ENCODE measurements at places on chromosomes 1 and 21. TPM values are rescaled to one million over a fixed set of nuclear protein-coding genes. Genes with fewer than 3 reads are reported as not detected.
A peak's percentile ranks its signal among the peaks of the same experiment; 100 is the strongest.

DNA sequence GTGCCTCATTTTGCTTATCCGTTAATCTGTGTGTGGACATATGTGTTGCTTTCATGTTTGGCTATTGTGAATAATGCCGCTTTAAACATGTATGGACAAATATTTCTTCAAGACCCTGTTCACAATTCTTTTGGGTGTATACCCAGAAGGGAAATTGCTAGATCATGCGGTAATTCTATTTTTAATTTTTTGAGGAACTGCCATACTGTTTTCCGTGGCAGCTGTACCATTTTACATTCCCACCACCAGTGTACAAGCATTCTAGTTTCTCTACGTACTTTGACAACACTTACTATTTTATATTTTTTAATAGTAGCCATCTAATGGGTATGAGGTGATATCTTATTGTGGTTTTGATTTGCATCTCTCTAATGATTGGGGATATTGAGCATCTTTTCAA lies 7.1 kb upstream of the NID1 start:
- H3K4me1 ChIP-seq, result no peaks in the 10 kb centered on the region
- no peak overlapping the region for H3K27ac ChIP-seq
- DNase-seq, result no peak
- no peaks in the 10 kb centered on the region for H3K36me3 ChIP-seq
- H3K4me3 ChIP-seq, result no peak overlapping the region
- H3K27me3 ChIP-seq, result no peaks in the 10 kb centered on the region

The PATJ gene
- 13.9 TPM for total RNA-seq

GRCh38 chr1:192535916-192536664 lies 39.5 kb upstream of the RGS1 start:
- no peak for DNase-seq
- no peak overlapping the region for H3K4me3 ChIP-seq
- peaks cover 3% of the 10 kb centered on the region for H3K4me1 ChIP-seq
- no peak overlapping the region for H3K27ac ChIP-seq
- H3K36me3 ChIP-seq, result no peaks in the 10 kb centered on the region
- H3K27me3 ChIP-seq, result peaks cover 1% of the 10 kb centered on the region

DNA sequence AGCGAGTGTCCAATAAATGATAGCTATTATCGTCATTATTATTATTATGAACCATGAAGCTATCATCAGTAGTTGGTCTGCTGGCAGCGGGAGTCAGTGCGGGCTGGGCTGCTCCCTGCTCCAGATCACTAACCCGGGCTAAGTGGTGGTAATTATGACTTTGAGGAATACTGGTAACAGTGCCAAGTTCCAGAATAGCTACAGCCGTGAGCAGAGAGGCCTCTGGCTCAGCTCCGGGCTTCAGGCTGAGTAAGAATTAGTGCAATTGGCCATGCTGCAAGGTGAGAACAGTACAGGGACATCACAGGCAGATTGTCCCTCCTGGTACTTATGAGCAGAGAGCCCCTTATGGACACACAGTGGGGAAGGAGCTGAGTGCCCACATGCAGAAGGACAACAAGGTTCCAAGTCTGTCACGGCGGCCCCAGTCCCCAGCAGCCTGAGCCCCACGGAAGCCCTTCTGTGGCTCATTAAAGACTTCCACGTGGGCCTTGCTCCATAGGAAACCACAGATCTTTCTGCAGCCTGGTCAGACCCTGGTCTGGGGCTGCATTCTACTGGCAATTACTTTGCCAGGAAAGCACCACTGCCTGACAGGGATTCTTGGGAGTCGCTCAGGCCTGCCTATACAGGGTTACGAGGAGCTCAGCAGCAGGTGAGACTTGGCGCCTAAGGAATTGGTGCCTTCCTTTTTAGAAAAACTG lies 235.1 kb downstream of the RRAGC start:
- H3K4me3 ChIP-seq, result no peak overlapping the region
- H3K27me3 ChIP-seq, result peaks cover 3% of the 10 kb centered on the region
- DNase-seq, result no peak
- no peak overlapping the region for H3K27ac ChIP-seq
- no peaks in the 10 kb centered on the region for H3K36me3 ChIP-seq

DNA sequence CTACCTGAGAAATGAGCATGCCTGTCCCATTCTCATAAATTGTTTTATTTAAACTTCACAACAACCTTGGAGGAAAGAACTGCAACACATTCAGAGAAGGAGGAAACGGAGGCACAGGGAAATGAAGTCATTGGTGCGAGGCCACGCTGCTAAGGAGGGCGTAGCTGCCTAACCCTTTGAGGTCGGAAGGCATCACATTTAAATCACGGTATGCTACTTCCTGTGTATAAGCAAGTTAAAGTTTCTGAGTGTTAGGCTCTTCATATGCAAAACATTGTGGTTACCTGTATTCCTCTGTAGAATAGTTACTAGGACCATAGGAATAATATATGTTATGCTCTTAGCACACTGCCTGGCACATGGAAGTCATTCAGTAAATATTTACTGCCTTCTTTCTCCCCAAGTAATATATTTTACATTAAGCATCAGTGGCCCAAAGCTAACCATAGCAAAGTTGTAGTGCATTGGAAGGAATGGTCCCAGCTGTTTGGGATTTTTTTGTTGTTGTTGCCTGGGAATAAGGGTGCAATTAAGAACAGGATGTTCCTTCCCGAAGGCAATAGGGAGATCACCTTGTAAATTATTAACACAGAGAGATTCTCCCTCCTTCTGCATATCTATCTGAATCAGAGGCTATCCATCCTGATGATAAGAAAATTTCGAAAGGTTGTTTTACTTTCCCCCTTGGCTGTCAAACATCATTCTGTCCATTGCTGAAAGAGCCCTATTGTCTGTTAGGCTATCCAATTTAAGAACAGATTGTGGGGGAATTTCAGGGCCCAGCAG lies 192.2 kb upstream of the C8B start:
- peaks cover 7% of the 10 kb centered on the region for H3K4me1 ChIP-seq
- DNase-seq, result no peak
- no peaks in the 10 kb centered on the region for H3K36me3 ChIP-seq
- H3K27ac ChIP-seq, result no peak overlapping the region
- no peaks in the 10 kb centered on the region for H3K27me3 ChIP-seq

DNA sequence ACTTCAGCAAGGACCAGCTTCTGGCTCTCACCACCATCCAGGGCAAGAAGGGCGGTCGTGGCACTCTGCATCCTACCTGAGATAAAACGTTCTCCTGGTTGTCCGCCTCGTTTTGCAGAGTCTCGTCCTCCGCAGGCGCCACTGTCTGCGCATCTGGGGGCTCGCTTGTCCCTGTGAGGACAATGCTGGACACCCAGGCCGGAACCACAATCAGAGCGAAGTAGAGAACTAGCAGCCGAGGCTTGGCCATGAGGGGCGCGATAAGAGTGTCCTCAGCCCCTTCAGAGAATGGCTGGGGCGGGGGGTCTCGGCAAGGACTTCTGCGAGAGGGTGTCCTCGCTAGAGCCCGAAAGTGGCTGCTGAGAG lies 505 bp downstream of the OLFML2B start:
- no peak for DNase-seq
- peak overlapping the region; percentile 93 for H3K4me3 ChIP-seq
- peaks cover 7% of the 10 kb centered on the region for H3K4me1 ChIP-seq

DNA sequence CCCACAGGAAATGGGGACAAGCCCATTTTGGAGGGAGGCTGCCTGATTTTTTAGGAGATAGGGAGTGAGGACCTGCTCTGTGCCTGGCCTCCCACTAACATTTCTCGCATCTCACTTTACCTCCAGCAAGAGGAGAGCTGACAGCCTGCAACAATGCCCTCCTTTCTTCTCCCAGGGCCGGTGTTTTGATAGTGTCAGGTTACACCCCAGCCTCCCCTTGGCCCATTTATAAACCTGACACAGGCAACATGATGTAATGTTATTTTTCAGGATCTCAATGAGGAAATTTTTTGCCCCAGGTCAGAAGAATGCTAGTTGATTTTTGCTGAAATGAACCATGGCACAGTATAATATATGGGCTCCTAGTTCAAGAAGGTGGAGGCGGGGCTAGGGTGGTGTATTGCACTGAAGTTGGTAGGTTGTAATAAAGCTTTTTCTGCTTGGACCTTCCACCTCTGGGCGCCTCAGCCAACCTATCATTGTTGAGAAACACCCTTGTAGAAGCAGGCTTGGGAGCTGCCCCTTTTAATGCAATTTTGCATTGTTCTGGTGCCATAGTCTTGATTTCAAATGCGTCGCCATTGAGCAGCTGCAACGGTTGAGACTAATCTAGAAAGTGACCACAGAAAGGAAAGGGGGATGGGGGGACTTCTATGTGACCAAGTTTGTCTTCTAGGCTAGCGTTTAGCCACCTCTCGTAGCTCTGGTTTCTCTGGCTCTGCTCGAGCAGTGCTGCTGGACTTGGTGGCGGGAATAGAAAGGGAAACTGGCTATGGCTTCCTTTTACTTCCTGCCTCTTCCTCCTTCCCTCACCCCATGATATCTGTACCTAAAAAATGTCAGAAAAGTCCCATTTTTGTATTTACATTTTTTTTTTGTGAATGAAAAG lies 53.0 kb downstream of the PBX1 start:
- no peaks in the 10 kb centered on the region for H3K27me3 ChIP-seq
- peaks cover 21% of the 10 kb centered on the region for H3K4me1 ChIP-seq
- no peak for DNase-seq

The SPRR2B gene
- total RNA-seq, result not detected

DNA sequence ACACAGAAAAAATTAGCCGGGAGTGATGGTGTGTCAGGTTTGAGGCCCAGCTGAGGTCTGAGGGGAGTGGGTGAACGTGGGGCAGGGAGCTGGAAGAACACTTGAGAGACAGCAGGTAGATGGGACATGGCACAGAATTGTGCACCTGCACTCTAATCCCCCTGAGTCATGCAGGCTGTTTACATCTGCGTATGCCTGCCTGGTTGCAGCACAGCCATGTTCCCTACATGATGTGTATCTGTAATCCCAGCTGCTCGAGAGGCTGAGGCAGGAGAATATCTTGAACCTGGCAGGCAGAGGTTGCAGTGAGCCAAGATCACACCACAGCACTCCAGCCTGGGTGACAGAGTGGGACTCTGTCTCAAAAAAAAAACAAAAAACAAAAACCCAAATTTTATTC lies 44.8 kb downstream of the ATP5PO start:
- no peak for DNase-seq
- H3K36me3 ChIP-seq, result peaks cover 12% of the 10 kb centered on the region
- no peak overlapping the region for H3K27ac ChIP-seq
- peaks cover 11% of the 10 kb centered on the region for H3K4me1 ChIP-seq
- H3K4me3 ChIP-seq, result no peak overlapping the region

The CCDC30 gene
- total RNA-seq, result 3.4 TPM

DNA sequence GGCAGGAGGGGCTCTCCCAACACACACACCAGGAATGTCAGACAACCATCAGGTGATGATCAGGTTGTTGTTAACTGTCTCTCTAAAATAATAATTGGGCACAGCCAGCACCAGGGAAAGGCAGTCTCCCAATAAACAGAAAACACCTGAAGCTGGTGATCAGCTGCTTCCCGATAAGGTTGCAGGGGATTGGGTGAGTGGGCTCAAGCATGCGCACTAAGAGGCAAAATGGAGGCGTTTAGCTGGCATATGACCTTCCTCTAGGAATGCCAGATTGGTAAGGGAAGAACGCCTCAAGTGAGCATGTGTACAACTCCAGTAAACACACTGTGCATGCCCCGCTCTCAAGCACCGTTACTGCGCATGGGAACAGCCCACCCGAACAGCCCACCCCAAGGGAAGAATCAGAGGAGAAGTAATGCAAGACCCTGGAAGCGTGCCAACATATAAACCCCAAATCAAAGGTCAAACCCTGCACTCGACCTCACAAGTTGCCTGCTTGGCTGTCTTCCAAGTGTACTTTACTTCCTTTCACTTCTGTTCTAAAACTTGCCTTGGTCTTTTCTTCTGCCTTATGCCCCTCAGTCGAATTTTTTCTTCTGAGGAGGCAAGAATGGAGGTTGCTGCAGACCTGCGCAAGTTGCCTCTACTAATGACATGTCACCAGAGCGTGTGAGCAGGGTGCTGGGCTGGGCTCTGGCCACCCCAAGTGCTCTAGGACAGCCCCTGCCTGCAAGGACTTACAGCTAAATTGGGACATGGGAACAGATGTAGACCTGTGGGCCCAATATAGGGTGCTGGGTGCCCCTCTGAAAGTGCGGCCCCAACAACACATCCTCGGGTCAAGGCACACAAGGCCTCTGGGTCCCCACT lies 200.8 kb downstream of the RHOU start:
- no peak overlapping the region for H3K27ac ChIP-seq
- DNase-seq, result no peak
- peaks cover 5% of the 10 kb centered on the region for H3K4me1 ChIP-seq
- no peak overlapping the region for H3K4me3 ChIP-seq
- H3K27me3 ChIP-seq, result peaks cover 11% of the 10 kb centered on the region

GRCh38 chr1:91784616-91785015 lies 101.3 kb downstream of the TGFBR3 start:
- DNase-seq, result no peak
- H3K36me3 ChIP-seq, result peaks cover 33% of the 10 kb centered on the region
- no peak overlapping the region for H3K27ac ChIP-seq
- H3K4me3 ChIP-seq, result no peak overlapping the region

GRCh38 chr1:55640708-55641473 lies 425.7 kb upstream of the USP24 start:
- H3K4me1 ChIP-seq, result peaks cover 2% of the 10 kb centered on the region
- no peak for DNase-seq
- H3K27ac ChIP-seq, result no peak overlapping the region
- peaks cover 1% of the 10 kb centered on the region for H3K27me3 ChIP-seq

GRCh38 chr21:38243732-38244406 lies 12.9 kb upstream of the KCNJ15 start:
- no peak overlapping the region for H3K27ac ChIP-seq
- H3K4me1 ChIP-seq, result peaks cover 1% of the 10 kb centered on the region
- no peak for DNase-seq
- H3K27me3 ChIP-seq, result no peaks in the 10 kb centered on the region
- H3K4me3 ChIP-seq, result no peak overlapping the region
- no peaks in the 10 kb centered on the region for H3K36me3 ChIP-seq

The LCE1C gene
- total RNA-seq, result not detected

DNA sequence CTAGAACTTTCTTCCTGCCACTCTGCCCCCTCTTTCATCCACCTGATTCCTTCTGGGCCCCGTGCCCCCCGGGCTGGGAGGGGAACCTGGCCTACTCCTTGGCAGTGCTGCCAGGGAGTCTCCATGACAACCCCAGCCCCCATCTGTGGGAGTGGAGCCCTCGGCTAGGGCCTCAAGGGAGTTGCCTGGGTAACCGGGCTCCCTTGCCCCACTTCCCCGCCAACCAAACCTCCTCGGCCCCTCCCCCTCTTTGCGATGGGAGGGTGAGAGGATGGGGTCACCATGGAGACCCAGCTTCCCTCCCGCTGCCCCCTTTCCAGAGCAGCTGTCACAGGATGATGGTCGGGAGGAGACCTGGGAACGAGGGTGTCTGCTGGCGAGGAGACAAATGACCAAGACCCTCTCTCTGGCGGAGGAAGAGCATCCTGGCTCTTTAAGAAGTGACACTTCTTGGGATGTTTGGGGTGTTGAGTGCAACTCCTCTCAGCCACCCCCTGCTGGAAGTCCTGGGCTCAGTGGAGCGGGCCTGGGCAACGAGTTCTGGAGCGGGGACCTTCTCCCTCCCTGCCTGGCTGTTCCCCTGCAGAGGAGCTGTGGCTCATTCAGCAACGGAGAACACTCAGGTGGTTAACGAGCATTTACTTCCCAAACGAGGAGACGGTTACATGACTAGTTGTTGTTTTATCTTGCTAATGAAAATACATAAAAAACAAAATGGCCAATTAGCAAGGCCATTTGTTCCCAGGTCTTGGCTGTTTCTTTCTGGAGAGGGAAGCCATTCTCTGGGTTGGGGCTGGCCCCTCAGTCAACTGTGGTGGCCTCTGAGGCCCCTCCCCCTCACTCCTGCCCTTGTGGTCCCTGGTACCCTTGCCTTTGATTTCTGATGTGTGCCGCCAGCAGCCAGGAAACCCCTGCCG lies 82.8 kb downstream of the UBIAD1 start:
- no peak overlapping the region for H3K27ac ChIP-seq
- H3K36me3 ChIP-seq, result no peaks in the 10 kb centered on the region
- DNase-seq, result no peak
- H3K27me3 ChIP-seq, result peaks cover 4% of the 10 kb centered on the region
